ENCODE measurements at places on chromosomes 6 and 20. TPM values are rescaled to one million over a fixed set of nuclear protein-coding genes. Genes with fewer than 3 reads are reported as not detected.
A peak's percentile ranks its signal among the peaks of the same experiment; 100 is the strongest.

DNA sequence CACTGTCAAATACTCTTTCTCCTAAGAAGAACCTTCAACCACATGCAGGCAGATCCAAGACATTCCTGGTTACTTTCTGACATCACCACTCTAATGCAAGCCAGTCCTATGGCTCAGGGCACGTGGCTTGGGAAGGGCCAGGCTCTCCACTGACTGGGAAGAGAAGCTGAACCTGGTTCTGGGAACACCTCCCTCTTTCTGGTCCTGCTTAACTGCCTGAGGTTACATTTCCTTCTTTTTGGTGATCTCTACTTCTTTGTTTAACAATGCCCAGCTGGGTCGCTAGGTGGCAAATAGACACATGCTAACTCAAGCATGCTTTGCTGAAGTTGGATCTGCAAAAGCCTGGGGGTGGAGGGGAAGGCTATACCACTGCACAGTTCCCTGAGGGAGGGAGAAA, 249.8 kb downstream of the GMDS start:
- no peak for DNase-seq

DNA sequence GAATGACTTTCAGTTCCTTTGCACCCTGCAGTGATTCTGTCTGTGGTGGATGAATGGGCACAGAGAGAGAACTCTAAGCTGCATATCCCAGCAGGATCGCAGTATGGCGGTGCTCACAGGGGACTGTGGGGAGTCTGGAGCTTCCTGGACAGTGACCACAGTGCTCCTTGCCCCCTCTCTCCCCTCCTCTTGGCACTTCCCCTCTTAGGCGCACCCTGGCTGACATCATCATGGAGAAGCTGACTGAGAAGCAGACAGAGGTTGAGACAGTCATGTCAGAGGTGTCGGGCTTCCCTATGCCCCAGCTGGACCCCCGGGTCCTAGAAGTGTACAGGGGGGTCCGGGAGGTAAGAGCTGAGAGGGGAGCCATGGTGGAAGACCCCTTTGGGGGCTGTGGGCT, 8.6 kb downstream of the BYSL start:
- DNase-seq = no peak

DNA sequence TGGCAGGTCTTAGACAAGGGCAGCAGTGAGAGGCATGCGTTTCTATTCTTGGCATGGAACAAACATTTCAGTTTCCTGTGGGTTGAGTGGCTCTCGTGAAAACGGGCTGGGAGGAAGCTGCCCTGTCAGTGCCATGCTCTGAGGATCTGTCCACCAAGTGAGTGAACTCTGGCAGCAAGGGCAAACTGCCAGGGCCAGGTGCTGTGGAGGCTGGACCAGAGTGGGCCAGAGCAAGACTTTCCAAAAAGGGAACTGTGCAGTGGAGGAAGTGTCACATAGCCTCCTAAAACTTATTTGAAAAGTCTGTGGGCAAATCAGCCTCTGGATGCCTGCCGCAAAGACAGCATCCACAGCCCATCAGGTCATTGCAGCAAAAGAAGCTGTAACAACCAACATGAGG, 44.2 kb upstream of the TAB2 start:
- no peak for DNase-seq

- DNase-seq = peak; percentile 71
Measured at GRCh38 chr6:110053395-110054240, 75.5 kb downstream of the GPR6 start.

GRCh38 chr6:111481836-111482187, 1.2 kb downstream of the REV3L start:
- DNase-seq = no peak

DNA sequence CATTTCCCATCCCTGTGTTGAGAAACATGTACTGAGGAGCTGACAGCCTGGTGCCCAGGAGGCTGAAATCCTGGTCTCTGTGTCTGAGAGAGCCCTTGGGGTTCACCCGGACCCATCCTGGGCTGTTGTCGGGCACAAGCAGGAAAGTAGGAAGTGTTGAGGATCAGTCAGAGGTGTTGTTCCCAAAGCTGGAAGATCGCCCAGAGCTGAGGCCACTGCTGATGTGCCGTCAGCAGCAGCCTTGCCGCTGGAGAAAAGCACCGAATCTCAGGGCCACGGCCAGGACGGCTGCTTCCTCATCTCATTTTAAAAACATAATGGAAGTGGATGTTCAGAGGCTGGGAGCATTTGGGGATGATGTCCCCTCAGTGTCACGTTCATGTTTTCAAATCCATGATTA, 218.5 kb downstream of the UST start:
- no peak for DNase-seq

DNA sequence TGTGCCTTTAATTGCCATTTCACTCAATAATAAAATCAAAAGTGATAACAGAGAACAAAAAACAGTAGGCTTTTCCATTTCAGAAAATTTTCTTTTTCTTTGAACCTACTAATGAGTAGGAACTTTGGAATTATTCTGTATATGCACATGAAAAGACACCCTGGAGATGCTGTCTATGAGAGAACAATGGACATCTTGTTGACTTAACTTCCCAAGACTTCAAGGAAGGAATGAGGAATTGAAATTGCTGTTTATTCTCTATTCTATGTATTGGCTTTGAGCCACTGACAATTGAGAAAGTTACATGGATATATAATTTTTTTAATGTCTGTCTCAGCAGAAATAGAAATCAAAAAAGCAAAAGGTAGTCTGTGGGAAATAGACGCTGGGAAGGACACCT, 98.6 kb upstream of the PCSK2 start:
- DNase-seq = no peak

DNA sequence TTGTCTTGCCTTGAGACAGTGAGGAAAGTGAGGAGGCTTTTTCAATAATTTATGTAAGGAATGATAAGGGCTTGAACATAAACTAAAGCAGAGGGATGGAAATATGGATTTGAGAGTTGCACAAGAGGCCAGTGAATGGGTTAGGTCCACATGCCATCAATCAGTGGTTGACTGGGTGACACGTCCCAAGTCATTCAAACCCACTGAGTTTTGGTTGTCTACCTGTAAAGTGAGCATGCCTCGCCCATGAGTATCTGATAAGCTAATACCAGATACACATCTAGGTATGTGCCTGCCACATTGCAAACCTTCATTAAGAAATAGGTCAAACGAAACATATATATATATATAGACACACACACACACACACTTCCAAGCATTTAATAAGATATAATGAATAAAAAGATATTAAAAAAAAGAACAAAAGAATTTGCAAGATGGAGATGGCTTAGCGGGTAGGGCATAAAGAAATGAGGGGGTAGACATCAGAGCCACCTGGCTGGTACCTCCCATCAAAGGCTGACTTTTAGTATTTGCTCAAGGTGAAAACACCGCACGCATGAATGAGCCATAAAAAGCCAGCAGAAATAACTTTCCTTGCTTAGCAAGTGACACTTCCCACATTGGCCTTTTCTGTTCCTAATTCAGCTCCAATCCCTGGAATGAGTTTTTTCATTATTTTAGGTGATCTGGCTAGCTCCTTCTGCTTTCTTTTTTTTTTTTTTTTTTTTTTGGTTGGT, 109.1 kb upstream of the GGTLC1 start:
- no peak for DNase-seq

DNA sequence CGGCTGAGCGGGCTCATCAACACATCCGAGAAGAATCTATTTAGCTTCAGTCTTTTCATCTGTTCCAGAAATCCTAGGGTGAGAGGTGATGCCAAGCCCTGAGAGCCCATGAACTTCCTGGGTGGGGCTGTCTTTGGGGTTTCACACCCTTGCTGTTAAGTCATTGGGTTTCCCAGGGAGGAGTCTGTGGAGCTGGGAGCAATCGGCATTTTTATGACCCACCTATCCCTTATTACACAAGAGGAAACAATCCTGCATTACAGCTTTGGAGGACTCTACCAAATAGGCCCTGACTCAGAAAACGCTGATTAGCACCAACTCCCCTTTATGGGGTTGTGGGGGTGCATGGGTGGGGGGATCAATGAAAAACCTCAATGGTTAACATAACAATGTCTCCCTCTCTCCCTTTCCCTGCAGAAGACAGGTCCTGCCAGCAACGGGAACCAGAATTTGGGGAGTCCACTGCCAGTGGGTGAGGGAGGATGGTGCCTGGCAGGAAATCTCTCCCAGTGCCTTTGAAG, 46.3 kb downstream of the EZR start:
- DNase-seq = peak; percentile 61

- no peak for DNase-seq
Measured at GRCh38 chr6:25034431-25034921, 98.7 kb upstream of the RIPOR2 start.

DNA sequence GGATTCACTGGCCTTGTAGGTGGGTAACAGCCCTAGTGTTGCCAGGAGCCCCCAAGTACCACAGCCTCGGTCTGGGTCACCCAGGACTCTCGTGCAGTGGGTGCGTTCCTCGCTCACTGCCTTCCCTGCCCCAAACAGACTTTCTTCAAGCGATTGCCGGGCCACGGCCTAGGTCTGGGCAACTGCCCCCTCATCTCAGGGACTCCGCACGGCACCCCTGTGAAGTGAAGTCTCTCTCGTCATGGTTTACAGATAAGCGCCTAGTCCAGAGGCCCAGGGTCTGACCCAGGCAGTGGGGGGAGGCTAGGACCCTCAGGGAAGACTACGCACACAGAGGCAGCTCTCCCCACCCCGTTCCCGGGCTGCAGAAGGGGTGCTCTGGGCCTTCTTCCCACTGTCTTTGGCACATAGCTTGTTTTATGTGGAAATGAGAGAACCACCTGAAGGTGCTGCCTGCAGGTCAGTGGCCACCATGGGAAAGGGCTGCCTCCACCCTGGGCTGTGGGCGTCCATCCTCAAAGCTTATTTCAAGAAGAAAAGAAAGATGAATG, 220.8 kb downstream of the ERMARD start:
- DNase-seq = no peak

GRCh38 chr6:14660806-14661579, 543.4 kb downstream of the CD83 start:
- DNase-seq = no peak

DNA sequence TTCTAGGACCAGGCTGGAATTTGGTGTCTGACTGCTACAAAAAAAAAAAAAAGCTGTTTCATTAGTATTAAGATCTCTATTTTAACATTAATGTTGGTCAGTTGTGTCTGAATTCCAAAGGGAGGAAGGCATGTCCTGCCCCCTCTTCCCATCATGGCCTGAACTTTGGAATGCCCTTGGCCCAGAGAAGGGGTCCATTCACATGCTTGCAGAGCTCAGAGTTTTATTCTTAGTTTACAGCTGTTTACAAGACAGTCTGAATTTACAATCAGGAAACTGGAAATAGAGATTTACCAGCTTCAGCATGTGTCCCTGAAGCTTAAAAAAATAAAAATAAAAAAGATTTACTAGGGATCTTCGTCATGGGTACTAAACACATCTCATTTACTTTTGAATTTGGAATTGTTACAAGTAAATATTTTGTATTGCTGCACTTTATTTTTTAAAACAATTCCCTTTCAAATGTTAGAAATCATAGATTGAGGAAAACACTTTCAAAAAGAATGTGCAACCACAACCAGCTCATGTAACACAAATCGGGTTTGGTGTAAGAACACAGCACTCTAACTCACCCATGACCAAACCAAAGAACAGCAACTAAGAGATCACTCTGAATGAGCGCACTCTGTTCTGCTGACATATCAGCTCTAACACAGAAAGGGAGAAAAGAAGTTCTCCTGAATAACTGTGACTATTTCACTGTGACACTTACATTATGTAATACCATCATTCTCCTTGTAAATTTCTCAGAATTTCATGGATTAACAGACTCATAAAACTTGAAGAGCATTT, 6.6 kb upstream of the SERPINB6 start:
- no peak for DNase-seq

DNA sequence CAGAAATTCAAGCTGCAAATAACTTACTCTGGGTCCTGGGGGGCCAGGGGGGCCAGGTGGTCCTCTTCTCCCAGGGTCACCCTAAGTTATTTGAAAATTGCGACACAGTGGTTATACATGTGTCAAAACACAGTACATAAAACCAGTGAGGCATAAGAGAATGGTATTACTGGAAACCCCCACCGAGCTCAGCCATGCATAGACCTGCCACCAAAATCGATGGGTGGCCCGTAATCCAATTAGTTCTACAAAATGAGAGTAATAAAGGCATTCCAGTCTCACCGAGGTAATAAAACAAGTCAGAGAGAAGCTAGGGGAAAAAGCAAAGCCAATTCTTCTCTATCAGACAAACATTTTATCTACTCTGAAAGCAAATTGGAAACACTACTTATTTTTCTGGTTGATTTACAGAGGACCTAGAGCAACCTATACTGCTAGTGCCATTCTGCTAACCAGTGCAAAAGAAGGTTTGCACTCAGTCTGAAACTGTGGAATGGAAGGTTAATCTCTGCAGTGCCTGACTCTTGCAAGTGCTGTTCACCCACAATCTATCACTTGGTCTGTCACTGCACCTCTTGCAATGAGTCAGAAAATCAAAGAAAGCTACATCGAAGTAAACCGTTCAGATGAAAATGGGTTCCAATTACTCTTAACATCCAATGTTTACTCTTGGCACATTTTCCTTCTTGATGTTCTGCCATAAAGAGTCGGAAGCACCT, 32.4 kb downstream of the COL9A1 start:
- DNase-seq = no peak

GRCh38 chr6:15498640-15499039, 164.2 kb downstream of the DTNBP1 start:
- DNase-seq = peak; percentile 90

- DNase-seq = no peak
Measured at GRCh38 chr6:158832026-158832425, 12.9 kb upstream of the EZR start.

DNA sequence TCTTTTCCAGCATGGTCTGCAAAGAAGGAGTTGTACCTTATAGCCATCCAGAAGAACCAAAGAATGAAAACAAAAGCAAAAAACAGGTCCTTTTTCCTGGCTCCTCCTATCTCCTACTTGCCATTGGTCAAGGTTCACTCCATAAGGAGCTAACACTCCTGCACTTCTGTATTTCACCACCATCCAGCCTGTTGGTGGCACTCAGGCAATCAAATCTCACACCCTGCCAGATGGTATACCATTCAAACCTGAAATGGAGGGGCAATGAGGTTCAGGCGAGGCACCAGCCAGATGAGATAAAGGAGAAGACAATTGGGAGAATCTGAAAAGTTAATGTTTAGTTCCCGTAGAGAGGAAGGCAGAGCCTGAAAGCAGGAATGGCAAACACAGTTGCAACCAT, 203.8 kb downstream of the ALDH8A1 start:
- no peak for DNase-seq

DNA sequence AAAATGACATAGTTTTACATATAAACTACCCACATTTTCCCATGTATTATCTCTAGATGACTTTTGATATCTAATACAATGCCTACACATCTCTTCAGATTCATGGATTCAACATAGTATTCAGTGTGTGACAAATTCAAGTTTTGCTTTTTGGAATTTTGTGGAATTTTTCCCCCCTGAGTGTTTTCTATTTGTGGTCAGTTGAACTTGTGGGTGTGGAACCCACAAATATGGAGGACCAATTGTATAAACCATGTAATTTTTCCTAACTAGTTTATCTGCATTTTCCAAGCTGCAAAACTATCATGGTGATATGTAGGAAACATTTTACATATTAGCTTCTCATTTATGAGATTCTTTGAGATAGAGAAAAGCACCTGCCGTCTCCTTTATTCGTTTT, 374.3 kb upstream of the SOX4 start:
- DNase-seq = no peak

EGFL8 gene
- 3.1 TPM for total RNA-seq

CGA gene
- total RNA-seq = not detected

LIN28B gene
- total RNA-seq = not detected

SLC24A3 gene
- not detected for total RNA-seq

LAMA2 gene
- total RNA-seq = 3.9 TPM

CCN5 gene
- total RNA-seq = 0.93 TPM

AAR2 gene
- total RNA-seq = 21.0 TPM

FAM217A gene
- not detected for total RNA-seq

RALY gene
- total RNA-seq = 120 TPM
